Left renal pelvis (tissue), 4 donors: ENCODE measurements at places on chromosomes 16 and 17. TPM values are rescaled to one million over a fixed set of nuclear protein-coding genes. Genes with fewer than 3 reads are reported as not detected.
A peak's percentile ranks its signal among the peaks of the same experiment; 100 is the strongest.

GRCh38 chr16:9836118-9836736, 346.0 kb downstream of the GRIN2A start:
- peak; percentile 45 for DNase-seq

The NHERF1 gene
- 130 TPM for polyA plus RNA-seq

DNA sequence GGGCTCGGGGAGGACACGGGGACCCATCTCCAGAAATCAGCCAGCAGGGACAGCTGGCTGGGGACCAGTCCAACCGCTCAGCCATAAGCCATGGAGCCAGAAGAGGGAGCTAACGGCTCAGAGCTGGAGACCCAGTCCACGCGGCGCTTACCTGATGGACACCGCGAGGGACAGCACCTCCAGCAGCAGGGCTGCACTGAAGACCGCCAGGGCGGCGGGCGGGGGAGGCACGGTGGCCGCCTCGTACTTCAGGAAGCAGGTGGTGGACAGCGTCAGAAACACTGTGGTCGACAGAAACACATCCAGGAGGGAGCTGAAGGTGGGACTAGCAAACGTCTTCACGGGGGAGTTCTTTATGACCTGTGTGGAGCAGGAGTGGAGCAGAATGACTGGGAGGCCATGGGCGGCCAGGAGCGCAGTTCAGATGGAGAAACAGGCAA, 102.6 kb upstream of the CREBBP start:
- no peak for DNase-seq

DNA sequence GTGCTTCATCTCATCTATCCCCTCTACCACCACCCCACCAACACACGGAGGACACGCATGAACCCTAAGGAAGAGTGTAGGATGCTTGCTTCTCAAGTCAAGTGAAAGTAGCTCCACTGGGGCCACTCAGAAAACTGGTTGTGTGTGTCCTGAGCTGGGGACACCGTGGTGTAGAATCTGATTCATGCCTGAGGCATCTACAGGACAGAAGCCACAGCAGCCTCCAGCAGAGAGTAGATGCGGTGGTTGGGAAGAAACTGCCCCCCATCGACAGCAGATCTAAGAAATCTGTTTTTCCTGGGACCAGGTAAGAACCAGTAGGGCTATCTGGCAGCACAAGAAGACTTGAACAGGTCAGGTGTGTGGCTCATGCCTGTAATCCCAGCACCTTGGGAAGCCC, 51.9 kb upstream of the HLF start:
- no peak for DNase-seq

- DNase-seq: no peak
Observed at GRCh38 chr17:3710951-3711383, 12.7 kb upstream of the HASPIN start.

- no peak for DNase-seq
Observed at GRCh38 chr17:58317421-58318064, 11.1 kb downstream of the TSPOAP1 start.

- DNase-seq: no peak
Observed at GRCh38 chr17:44022246-44022645, 7.5 kb upstream of the TMEM101 start.

The HEXIM2 gene
- 8.7 TPM for polyA plus RNA-seq

The TXNDC17 gene
- polyA plus RNA-seq: 91.7 TPM

DNA sequence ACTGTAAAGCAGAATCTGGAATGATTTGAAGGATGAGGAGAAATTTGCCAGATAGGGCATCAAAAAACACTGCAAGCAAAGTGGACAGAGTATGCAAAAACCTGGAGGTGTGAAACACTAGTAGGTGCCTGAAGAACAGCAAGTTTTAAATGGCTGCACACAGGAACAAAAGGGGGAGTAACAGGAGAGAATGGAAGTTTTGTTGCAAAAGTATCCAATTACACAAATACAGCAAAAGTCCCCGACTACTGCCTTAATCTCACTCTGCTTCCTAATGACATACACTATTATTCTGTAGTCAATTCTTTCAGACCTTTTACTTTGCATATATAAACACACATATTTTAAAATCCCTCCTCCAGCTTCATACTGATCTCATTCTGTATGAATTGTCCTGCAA, 1.5 kb downstream of the HEATR6 start:
- no peak for DNase-seq

DNA sequence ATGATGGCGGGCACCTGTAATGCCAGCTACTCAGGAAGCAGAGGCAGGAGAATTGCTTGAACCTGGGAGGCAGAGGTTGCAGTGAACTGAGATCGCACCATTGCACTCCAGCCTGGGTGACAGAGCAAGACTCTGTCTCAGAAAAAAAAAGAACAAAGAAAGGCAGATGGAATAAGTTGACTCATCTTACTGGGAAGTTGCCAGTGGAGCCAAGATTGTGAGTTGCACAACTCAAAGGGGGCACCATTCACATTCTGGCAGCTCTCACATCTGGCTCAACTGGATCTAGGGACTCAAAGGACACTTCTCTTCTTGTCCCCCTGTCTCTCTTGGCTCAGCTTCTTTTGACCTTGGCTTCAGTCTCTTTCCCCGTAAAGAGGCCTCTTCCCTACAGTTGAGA, 53.7 kb upstream of the ETV4 start:
- no peak for DNase-seq

- DNase-seq: peak; percentile 22
Observed at GRCh38 chr17:58487589-58488427, at the start of gene HSF5. Gene HSF5 (minus strand): TSS chr17:58488408. CDS start chr17:58488274, 134 bp downstream.

The KRTAP4-6 gene
- not detected for polyA plus RNA-seq

- DNase-seq: no peak
Observed at GRCh38 chr17:8159032-8159400, 3.7 kb downstream of the VAMP2 start.

DNA sequence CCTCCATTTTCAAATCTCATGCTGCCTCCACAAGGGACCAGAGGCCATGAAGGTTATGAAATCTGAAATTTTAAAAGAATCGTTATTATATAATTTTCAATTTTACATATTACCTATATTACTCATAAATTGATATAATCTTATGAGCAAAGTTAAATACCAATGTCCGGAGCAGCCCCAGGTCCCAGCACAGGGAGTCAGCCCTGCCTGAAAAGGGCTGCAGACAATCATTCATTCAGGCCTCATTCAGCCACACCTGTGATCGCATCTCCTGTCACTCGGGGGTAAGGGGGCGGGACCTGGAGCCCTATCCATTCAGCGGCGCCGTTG, 172.5 kb downstream of the AHSP start:
- DNase-seq: no peak

The TEX19 gene
- not detected for polyA plus RNA-seq

- DNase-seq: no peak
Observed at GRCh38 chr17:14772776-14773175, 471.9 kb downstream of the HS3ST3B1 start.

DNA sequence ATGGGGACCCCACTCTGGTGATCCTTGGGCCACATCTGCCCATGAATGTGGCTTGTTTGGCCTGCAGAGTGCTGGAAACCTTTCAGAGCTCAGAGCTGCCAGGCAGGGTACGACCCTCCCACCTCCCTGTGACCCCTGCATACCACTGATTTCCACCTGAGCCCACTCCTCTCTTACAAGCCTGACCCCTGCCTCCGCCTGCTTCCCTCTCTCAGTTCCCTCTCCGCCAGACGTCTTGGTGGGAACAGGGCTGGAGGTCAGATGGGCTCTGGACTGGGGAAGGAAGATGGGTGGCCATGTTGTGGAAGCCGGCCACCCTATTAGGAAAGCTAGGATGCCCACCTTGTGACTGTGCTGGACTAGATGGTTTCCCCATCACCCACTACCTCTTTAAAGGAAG, 185.1 kb downstream of the KATNIP start:
- no peak for DNase-seq

- DNase-seq: no peak
Observed at GRCh38 chr16:77594799-77595596, 127.3 kb upstream of the NUDT7 start.

GRCh38 chr16:81469710-81470535, 25.3 kb downstream of the CMIP start:
- DNase-seq: no peak

DNA sequence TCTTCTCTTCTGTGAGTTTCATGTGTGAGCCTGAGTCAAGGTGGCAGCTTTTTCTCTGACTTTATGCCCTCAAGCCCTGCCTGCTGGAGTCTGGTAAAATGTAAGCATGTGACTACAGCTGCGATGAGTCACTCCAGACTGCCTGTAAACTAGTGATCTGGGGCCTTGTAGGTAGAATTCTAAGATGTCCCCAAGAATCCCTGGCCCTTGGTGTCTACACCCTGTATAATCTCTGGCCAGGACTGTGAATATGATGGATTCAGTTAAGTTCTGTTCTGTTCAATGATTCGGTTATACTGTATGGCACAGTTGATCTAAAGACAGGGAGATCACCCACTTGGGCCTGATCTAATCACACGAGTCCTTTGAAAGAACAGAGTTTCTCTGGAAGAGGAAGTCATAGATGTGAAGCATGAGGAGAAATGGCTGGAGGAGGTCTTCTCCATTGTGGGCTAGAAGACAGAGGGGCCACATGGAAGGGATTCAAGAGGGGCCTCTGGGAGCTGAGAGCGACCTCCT, 29.8 kb downstream of the PRSS54 start:
- no peak for DNase-seq

The SNAI3 gene
- polyA plus RNA-seq: 0.50 TPM

GRCh38 chr17:58315750-58316149, 12.8 kb downstream of the TSPOAP1 start:
- no peak for DNase-seq

DNA sequence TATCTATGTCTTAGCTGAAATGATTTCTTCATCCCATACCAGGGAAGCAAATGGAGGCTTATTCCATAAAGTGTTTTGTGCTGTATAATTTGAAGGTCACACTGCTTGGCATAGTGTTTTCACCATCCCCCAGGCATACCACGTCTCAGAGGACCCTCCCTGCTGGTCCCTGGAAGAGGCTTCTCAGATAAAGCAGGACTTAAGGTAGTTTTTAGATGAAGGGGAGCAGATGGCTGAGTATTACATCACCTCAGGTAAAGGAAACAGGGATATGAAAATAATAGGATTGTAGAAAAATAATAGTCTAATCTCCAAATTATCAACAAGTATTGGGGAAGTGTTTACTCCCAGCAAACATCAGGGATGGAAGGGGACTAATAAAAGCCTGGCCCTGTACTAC, 7.3 kb upstream of the SMG1 start:
- DNase-seq: no peak

DNA sequence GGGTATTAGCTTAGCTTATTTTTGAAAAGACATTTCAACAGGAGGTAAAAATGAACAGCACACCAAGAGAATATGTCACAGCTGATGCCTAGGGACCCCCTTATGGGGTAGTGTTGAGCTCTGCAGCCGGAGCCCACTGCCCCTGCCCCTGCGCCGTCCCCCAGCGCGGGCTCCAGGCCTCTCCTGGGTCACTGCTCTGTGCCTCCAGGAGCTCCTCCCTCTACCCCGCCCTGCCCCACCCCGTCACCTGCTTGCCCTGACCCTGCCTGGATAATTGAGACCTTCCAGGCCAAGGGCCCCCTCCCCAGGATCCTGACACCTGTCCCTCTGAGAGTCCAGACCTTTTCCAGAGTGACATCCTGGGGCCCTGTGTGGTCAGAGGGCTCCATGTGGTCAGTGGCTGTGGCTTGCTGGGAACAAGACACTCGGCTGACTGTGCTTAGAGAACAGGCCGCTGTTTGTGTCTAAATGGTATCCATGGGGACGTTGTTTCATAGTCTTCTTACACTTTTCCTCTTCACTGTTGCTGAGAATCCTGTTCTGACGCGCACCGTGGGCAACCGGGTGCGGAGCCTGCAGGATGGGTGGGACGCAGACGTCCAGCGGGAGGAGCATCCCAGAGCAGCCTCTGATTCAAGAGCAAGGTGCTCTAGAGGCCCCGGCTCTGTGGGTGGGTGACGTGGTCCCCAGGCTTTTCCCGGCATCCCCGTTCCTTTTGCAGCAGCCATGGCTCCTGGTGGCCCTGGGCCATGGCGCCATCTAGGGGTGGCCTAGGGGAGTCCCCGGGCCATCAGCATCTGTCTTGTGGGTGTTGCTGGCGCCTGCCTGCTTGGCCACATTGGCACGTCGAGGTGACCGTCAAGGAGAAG, 20.0 kb upstream of the WFIKKN1 start:
- no peak for DNase-seq
